CD14-positive monocyte (primary cell): ENCODE measurements at places on chromosomes 5 and 9.

- no peak overlapping the region for H3K4me3 ChIP-seq
- H3K27me3 ChIP-seq, result no peaks in the 10 kb centered on the region
Measured at GRCh38 chr5:137142764-137143605, 356.1 kb downstream of the SPOCK1 start.

DNA sequence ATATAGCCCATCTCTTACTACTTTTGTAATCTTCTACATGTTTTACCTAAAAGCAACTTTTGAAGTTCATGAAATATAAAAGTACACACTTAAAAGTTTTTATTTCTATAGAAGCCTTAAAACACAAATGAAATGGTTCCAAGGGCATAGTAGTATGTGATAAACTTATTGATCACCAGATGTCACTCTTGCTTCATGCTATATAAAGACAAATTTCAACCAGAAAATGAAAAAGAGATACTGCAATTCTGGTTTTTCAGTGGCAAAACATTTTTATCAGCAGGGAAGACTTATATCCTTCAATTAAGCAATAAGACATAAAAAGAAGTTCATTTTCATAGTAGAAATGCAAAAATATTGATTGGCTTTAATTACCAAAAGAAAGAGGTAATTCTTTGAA, 69.4 kb upstream of the FBXL17 start:
- no peaks in the 10 kb centered on the region for H3K36me3 ChIP-seq
- no peak overlapping the region for H3K4me3 ChIP-seq
- H3K4me1 ChIP-seq, result no peaks in the 10 kb centered on the region

GRCh38 chr9:112072721-112073638, 102.1 kb downstream of the SUSD1 start:
- DNase-seq, result no peak
- H3K4me3 ChIP-seq, result no peak overlapping the region
- peaks cover 32% of the 10 kb centered on the region for H3K36me3 ChIP-seq
- no peaks in the 10 kb centered on the region for H3K27me3 ChIP-seq
- peaks cover 16% of the 10 kb centered on the region for H3K4me1 ChIP-seq

DNA sequence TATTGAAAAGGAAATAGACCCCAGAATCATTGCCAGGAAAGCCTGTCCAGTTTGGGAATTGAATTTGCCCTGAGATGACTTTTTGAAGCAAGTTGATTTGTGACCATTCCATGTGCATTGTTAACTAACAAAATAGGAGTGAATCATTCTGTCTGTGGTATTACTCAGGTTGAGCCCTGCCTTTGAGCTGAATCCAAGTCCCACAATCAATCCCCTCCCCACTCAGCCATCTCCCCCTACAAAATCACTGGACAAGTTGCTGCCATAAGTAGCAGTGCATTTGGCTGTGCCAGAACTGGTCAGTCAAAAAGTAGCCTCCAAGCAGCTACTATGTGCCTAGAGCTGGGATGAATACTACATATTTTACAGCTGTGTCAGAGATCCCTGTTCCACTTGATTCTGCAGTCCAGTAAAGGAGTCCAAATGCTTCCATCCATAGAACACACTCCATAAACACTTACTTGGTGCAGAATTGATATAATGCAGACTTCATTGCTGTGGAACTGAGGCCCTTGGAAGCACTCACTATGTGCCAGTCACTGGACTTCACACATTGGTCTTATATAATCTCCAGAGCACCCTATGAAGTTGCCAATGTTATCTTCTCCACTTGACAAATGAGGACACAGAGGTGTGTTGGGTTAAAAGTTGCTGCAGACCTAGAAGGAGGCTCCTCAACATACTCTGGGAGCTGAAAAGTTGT, 96.1 kb downstream of the ZNF462 start:
- no peak for DNase-seq
- no peak overlapping the region for H3K4me3 ChIP-seq
- no peaks in the 10 kb centered on the region for H3K27me3 ChIP-seq

GRCh38 chr9:969310-970150, 6.9 kb upstream of the DMRT3 start:
- no peak overlapping the region for H3K4me3 ChIP-seq
- peaks cover 35% of the 10 kb centered on the region for H3K4me1 ChIP-seq
- H3K27me3 ChIP-seq, result peaks cover 100% of the 10 kb centered on the region
- H3K27ac ChIP-seq, result no peak overlapping the region
- no peak for DNase-seq

DNA sequence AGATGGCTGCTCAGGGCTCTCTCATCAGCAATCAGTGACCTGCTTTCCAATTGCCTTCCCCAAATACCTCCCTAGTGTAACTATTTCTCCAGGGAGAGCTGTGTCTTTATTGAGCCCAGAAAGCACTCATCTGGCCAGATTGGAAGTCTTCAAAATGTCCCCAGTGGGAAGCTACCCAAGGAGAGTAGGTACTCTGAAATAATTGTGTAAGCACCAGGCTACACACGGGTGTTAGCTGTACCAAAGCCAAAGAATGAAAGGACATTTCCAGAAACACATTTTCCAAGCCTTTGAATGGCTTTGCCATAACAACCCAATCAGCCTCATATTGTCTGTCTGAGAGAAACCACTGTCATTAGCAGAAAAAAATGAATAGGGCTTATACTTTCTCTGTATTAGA, 318.8 kb downstream of the FAM170A start:
- H3K4me3 ChIP-seq, result no peak overlapping the region
- no peaks in the 10 kb centered on the region for H3K27me3 ChIP-seq
- no peak for DNase-seq
- H3K36me3 ChIP-seq, result no peaks in the 10 kb centered on the region
- H3K4me1 ChIP-seq, result no peaks in the 10 kb centered on the region

- H3K4me3 ChIP-seq, result no peak overlapping the region
- no peaks in the 10 kb centered on the region for H3K27me3 ChIP-seq
- peak overlapping the region; percentile 65 for H3K27ac ChIP-seq
- peaks cover 3% of the 10 kb centered on the region for H3K36me3 ChIP-seq
Measured at GRCh38 chr9:112844771-112845542, 45.7 kb downstream of the SLC46A2 start.

DNA sequence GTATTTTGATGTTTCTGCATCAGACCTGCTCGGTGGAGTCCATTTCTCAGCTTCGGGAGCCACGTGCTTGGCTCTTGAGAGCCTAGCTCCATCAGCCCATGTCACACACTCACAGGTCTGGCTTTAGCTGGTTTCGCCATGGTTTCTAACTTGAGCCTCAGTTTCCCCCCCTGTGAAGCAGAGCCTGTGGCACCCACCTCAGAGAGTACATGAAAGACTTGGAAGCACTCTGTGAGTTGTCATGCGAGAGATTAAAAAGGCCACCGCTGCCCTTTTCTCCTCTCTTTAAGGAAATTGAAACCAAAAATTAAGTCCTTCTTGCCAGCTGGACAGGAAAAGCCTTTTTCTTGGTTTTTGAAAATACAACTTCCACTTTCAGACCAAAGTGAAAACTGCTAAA, 8.8 kb downstream of the TENT4A start:
- no peaks in the 10 kb centered on the region for H3K27me3 ChIP-seq
- peak overlapping the region; percentile 82 for H3K27ac ChIP-seq
- H3K4me3 ChIP-seq, result peak overlapping the region; percentile 26
- peaks cover 6% of the 10 kb centered on the region for H3K36me3 ChIP-seq
- DNase-seq, result no peak
- peaks cover 40% of the 10 kb centered on the region for H3K4me1 ChIP-seq

DNA sequence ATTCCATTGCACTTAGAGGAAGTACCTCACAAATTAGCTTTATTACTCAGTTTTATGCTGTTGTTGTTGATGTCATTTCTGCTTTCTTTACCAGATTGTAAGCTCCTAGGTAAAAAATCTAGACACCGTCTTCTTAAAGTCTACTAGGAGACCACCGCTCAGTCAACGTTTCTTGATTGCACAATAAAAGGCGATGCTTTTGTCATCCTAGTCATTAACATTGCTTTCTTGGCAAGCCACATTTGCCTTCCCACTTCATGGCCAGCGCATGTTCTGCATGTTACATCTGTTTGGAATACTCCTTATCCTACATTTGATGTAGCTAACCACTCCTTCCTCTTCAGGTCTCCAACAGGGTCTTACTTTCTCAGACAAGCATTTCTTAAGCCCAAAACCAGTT, 464.0 kb upstream of the TUSC1 start:
- no peak overlapping the region for H3K4me3 ChIP-seq
- H3K27me3 ChIP-seq, result no peaks in the 10 kb centered on the region
- H3K4me1 ChIP-seq, result no peaks in the 10 kb centered on the region
- no peak overlapping the region for H3K27ac ChIP-seq
- no peaks in the 10 kb centered on the region for H3K36me3 ChIP-seq
- DNase-seq, result no peak
